ENCODE measurements at places on chromosomes 12 and 14.

- DNase-seq = no peak
Observed at GRCh38 chr12:64595863-64596793, 14.2 kb upstream of the RASSF3 start.

GRCh38 chr12:96093543-96094196 is 58.3 kb upstream of the LTA4H start:
- no peak for DNase-seq

DNA sequence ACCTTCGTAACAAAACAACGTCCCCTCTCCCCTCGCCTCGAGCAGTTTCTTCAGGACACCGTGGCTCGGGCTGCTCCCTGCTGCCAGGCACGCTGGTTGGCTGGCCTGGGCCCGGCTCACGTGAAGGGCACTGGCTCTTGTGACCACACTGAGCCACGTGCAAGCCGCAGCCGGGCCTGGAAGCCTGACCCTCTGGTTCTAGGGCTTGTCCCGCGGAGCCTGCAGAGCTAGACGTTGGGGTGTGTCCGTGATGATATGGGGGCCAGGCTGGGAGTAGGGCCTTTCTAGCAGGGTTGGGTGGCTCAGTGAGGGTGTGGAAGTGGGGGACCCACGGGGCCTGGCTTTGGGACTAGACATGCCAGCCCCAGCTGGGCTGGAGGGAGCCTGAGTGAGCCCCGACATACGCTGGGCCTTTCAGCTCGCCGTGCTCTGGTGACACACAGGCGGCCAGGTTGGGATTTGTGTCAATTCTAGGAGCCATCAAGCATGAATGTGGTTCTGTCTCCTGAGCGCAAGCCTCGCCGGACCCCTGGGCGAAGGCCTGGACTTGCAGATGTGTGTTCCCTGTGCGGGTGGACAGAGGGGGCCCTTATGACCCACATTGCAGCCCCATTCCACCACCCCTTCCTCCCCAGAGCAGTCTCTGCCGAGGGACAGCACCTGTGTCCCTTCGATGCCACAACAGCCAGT is 13.6 kb upstream of the AMN start:
- no peak for DNase-seq

- DNase-seq = no peak
Observed at GRCh38 chr12:59708064-59708463, 112.2 kb downstream of the SLC16A7 start.

- DNase-seq = no peak
Observed at GRCh38 chr12:42342028-42342427, 16.1 kb downstream of the PPHLN1 start.

Measured in stimulated activated CD8-positive, alpha-beta memory T cell treated with anti-CD3 and anti-CD28 coated beads, Interleukin-15, amount 100 ng/mL, for 4 hours (primary cell).